ENCODE measurements at places on chromosomes 1 and 21. TPM values are rescaled to one million over a fixed set of nuclear protein-coding genes. Genes with fewer than 3 reads are reported as not detected.
A peak's percentile ranks its signal among the peaks of the same experiment; 100 is the strongest.

Gene UBE2U
- total RNA-seq: not detected

Gene TSTD1
- 60.9 TPM for total RNA-seq

DNA sequence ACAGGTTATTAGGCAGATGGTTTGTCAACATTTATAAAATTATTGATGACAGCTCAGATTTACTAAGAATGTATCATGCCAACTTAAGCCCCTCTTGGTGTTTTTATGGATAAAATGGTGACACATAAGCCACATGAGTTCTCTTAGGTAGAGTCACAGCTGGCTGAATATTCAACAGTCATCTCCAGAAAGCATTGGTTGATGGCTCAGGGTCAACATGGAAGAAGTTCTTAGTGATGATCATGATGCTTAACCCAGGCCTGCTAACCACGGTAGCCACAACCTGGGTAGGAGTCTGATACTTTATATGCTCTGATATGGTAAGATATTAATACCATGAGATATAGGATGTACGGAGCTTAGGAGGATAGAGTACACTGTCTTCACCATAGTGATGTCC, 46.4 kb upstream of the SIPA1L2 start:
- DNase-seq: no peak

DNA sequence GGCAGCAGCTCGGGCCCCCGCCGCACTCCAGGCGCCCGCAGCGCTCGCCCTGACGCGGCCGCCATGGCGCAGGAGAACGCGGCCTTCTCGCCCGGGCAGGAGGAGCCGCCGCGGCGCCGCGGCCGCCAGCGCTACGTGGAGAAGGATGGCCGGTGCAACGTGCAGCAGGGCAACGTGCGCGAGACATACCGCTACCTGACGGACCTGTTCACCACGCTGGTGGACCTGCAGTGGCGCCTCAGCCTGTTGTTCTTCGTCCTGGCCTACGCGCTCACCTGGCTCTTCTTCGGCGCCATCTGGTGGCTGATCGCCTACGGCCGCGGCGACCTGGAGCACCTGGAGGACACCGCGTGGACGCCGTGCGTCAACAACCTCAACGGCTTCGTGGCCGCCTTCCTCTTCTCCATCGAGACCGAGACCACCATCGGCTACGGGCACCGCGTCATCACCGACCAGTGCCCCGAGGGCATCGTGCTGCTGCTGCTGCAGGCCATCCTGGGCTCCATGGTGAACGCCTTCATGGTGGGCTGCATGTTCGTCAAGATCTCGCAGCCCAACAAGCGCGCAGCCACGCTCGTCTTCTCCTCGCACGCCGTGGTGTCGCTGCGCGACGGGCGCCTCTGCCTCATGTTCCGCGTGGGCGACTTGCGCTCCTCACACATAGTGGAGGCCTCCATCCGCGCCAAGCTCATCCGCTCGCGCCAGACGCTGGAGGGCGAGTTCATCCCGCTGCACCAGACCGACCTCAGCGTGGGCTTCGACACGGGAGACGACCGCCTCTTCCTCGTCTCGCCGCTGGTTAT, 2.8 kb downstream of the KCNJ9 start:
- DNase-seq: no peak

Gene GPR37L1
- total RNA-seq: 0.13 TPM

DNA sequence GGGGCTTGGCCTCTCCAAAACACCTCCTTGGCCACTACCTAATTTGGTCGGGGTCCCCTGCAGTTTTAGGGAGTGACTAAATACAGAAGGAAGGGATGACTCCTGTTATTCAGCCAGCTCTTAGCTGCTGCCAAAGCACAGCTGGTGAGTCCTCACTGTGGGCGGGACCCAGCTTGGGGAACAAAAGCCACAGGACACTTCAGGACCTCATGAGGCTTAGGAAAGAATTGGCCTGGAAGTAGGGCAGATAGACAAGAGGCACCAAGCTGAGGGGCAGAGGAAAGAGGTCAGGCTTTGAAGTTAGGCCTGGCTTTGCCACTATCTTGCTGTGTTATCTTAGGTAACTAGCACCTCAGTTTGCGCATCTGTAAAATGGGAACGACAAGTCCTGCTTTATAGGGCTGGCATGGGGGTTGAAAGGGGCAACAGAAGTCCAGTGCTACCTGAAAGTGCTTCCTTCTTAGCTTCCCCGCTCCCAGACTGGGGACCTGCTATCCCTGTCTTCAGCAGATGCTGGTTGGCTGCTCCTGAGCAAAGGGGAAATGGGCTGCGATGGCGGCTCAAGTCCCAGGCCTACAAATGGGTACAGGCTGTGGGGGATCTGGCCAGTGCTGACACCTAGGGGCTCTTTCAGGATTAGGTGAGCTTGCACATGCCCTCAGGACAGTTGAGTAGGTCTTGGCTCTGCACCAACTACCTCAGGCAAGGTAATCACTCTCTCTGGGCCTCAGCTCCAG, 15.7 kb downstream of the IFI6 start:
- DNase-seq: peak; percentile 77

DNA sequence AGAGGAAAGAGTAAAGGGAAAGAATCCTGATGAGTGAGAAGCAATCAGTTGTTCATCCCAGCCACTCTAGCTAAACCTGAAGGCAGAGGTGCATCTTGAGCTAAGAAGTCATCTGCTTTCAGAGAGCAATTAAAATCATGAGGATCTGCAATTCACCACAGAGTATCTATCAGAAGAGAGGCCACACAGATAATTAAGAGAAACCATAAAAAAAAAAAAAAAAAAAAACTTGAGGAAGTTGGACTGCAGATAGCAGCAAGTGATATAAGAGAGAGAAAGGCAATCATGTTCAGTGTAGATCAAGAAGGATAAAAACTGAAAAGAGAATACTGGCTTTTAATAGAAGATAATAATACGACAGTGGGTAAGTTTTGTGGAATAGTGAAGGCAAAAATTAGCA, 17.7 kb downstream of the FOXJ3 start:
- no peak for DNase-seq

Gene SYT2
- 11.0 TPM for total RNA-seq

Gene RCSD1
- 0.69 TPM for total RNA-seq

DNA sequence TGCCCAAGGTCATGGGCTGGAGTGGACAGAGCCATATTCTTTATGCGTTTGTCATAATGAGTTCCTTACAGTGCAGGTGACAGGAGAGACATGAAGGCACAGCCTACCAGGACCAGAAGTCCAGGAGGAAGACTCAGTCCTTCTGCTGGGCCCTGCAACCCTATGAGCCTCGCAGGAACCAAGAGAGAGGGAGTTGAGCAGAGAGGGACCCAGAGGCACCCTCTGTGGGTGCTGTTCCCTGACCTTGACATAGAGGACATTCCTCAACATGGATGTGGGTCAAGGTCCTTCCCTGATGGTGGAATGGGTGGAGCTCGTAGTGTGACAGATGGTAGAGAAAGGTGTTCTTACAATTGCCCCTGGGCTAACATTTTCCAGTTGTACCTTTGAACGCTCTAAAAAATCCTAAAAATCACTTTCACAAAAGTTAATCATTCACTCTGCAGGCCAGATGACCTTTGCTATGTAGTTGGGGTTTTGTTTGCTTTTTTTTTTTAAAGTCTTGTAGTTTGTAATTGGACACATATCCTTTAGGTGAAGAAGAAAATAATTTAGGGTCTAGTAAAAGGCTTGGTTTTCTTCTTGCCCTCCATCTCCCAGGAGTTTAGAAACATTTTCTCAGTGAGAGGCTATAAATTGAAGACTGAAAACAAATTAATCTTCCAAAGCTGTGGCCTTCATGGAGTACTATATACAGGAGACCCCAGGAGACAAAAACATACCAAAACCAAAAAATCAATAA, 41.9 kb downstream of the MAB21L3 start:
- no peak for DNase-seq

Gene CD34
- total RNA-seq: 0.39 TPM

- DNase-seq: no peak
Measured at GRCh38 chr21:14903172-14903865, 161.5 kb downstream of the NRIP1 start.

GRCh38 chr1:3345792-3346191, 108.7 kb upstream of the ARHGEF16 start:
- no peak for DNase-seq

Gene LYPD8
- not detected for total RNA-seq

Gene PLXNA2
- 1.5 TPM for total RNA-seq

DNA sequence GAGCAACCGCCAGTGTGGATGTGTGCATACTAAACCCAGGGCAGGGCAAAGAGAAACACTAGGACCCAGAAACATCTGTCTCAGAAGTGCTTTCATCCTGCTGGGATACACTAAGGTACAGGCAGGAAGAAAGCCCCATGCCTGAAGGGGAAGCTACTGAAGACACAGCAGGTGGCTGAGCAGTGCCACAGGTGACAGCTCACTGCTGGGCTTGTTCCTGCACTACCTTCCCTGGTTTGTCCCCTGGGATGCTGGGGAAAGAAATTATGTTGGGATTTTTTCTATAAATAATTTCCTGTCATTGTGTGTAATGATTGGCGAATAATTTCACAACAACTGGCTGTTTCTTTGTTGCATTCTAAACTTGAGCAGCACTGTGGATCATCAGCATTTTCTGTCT, 245.3 kb upstream of the RAB4A start:
- no peak for DNase-seq

DNA sequence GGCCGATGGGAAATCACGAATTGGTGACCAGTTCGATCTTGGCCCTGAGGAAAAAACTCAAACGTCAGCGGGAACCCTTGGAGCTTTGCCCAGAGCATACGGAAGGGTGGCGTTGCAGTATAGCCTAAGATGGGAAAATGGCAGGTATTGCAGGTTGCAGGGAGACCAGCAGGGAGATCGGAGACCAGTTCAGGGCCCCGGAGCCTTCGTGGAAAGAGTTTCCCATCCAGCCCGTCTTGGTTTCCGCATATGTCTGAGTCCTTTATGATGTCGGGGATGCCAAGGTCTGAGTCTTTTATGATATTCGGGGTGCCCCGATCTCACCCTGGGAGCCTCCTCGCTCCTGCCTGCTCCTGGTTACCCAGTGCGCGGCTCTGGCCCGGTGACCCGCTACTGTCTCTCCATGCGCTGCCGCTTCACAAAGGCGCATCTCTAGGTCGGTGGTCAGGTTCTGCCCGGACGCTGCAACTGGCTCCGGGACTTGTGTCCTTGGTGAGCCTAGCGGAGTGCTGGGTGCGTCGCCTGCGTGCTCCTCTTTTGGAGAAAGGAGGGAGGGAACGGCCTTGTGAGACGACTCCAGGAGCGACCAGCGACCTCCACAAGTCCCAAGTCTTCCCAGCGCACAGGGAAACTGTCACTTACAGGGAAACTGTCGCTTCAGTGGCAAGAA, 94.2 kb downstream of the PRKAB2 start:
- DNase-seq: no peak
